Hematopoietic multipotent progenitor cell treated with erythropoietin and hydrocortisone succinate and interleukin-3 and kit ligand, for 17 days (in vitro differentiated cells): ENCODE measurements at places on chromosomes 5 and 9.

DNA sequence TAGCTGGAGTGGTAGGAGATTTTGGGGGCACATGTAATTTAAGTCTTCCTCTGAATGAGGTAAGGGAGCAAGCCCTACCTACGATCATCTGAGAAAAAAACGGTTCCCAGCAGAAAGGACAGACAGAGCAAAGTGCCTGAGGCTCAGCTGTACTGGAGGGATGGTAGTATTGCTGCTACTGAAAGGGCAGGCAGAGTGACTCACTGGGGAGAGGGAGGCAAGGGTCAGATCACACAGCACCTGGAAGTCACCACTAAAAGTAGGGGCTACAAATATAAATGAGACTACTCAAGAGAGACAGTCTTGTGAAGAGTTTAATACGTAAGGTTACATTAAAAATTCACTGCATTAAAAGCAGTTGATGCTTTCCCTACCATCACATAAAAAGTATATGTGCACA lies 75.9 kb downstream of the NFIB start:
- no peak for DNase-seq

DNA sequence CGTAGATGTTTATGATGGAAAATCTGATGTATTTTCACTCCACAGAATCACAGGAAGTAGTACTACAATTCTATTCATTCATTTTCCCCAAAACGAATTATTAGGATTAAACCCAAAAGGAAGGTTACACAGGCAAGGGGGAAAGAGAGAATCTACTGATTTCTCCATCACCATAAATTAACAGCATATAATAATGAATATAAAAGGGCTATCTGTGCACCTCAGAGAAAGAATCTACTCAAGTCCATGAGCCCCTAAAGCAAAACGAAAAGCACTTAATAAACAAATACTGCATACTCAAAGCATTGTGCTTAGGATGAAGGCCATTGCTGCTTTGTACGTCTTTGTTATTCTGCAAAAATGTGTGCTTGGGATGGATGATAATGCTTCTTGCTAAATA lies 740.5 kb upstream of the SEMA6A start:
- no peak for DNase-seq

DNA sequence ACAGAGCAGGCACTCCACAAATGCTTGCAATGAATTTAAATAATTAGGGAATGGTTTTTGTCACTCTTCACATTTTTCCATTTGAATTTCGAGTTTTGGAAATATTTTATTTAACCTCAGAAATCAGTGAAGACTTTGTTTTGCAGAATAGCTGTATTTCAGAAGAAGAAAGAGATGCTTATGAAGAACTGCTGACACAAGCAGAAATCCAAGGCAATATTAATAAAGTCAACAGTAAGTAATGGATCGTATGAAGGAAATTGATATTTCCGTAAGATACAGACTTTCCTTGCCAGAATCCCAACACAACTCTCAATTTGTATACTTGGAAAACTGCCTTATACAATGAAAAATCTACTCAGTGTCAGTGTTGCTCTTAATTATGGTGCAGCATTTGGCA lies 30.5 kb downstream of the F2RL2 start:
- no peak for DNase-seq

DNA sequence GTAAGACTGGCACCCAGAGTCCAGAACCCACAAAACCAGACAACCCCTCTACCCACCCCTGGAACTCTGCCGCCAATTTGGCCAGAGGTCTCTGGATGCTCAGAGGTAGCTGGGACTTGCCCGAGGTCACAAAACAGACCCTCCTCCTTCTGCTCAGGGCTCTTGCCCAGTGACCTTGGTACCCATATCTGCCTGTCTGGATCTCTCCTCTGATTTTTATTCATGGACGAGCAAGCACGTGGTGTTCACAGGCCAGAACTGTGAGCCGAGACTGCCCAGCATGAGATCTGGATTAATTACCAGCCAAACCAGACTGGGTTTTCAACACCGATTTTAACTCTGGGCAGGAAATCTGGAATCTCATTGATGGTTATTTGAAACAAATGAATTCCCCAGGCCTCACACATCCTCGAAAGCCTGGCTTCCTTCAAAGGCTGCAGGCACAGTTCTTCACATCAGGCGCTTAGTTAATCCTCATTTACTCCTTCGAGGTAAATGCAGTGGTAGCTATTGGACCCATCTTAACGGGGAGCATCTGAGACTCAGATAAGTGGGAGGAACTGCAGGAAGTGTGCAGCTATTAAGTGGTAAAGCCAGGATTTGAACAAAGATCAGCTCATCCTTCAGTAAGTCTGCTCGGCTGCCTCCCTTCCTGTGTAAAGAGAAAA lies 21.4 kb downstream of the COL27A1 start:
- no peak for DNase-seq

- no peak for DNase-seq
These were observed at the start of gene LHX6 for GRCh38 chr9:122228568-122229484. LHX6 (minus strand) TSS chr9:122228957; CDS start chr9:122228740, 217 bp downstream.

- peak; percentile 22 for DNase-seq
These were observed 3.0 kb downstream of the TRMO start for GRCh38 chr9:97919217-97919813.

DNA sequence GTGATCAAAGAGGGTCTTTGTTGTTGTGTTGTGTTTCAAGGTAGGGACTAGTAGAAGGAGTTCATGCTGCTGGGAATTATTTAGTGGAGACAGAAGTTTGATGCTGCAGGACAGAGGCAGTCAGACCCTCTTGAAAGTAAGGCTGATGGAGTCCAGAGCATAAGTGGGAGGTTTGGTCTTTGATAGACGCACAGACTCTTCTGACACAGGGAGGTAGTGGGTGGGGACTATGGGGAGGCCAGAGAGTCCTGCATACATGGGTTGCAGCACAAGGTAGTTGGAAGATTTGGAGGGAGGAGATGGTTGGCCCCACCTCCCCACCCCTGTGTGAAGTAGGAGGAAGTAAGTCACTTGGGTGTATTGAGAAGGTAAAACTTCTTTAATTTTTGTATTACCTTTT lies 2.4 kb upstream of the CCDC112 start:
- no peak for DNase-seq

GRCh38 chr5:135041145-135041587 lies 7.1 kb upstream of the PITX1 start:
- no peak for DNase-seq

- DNase-seq, result no peak
These were observed 567.3 kb upstream of the KLF4 start for GRCh38 chr9:108056805-108057386.

GRCh38 chr9:114038724-114039313 lies 39.3 kb downstream of the AMBP start:
- DNase-seq, result no peak

GRCh38 chr9:125996791-125997190 lies 249.6 kb downstream of the PBX3 start:
- DNase-seq, result no peak

GRCh38 chr5:39116344-39117170 lies 42.4 kb upstream of the RICTOR start:
- peak; percentile 9 for DNase-seq

GRCh38 chr9:79312686-79313421 lies 258.9 kb upstream of the TLE4 start:
- DNase-seq, result no peak

DNA sequence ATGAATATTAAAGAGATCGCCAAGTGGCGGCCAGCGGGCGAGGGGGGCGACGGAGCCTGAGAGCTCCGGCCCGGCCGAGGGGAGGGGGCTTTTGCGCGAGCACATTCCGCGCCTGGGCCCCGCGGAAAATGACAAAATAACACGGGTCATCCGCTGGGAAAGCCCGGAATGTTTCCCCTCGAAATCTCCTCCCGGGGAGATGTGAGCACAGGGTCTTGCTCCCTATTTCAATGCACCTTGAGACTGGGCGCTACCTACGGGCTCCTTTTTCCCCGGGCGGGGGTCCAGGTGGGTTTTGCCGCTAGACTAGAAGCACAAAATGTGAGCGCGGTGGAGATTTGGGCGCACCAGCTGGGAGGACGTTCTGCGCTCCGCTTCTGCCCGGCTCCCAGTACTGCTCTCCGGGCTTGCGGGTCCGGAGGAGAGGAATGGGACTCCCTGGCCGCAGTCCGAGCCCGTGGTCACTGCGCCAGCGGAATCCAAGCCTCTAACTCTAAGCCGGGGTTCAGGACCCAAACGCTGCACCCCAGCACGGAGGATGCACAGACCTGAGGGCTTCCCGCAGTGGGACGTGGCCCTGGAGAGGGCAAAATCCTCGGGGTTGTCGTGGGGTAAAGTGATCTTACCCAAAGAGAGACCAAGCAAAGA lies 2.8 kb upstream of the PRDM12 start:
- DNase-seq, result no peak

DNA sequence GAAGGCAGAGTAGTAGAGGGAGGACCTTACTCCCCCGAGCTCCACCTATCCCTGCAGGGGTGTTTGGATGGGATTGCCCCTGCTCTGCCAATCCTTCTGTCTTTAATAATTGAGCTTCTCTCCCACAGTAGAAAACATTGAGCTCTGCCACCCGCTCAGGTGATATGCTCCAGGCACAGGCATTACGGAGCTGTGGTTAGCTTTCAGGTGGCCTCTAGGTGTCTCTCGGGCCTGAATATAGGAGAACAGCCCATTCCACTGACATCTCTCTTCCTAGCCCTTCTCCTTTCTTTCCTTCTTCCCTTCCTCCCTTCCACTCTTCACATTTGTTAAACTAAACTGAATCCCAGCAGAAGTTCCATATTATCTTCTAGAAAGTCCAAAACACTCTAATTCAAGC lies 203.4 kb downstream of the SYK start:
- no peak for DNase-seq

- DNase-seq, result no peak
These were observed 1.2 kb upstream of the PHYHD1 start for GRCh38 chr9:128919402-128920089.

DNA sequence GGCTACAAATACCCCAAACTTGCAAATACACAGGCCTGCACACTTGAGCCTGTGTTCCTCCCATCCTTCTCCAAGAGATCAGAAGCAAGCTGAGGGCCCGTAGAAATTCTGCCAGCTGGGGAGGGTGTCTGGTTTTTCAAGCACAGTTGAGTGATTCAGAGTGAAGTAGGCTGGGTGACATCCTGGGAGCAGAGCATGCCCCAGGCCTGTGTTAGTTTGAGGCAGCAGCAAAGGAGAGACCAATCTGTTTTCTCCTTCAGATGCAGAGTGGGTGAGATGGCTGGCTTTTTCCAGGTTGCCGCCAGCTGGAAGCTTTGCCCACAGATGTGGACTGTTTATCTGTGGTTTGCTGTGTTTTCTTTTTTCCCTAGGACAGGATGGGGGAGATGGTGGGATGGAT lies 63.1 kb downstream of the RCL1 start:
- DNase-seq, result peak; percentile 60

DNA sequence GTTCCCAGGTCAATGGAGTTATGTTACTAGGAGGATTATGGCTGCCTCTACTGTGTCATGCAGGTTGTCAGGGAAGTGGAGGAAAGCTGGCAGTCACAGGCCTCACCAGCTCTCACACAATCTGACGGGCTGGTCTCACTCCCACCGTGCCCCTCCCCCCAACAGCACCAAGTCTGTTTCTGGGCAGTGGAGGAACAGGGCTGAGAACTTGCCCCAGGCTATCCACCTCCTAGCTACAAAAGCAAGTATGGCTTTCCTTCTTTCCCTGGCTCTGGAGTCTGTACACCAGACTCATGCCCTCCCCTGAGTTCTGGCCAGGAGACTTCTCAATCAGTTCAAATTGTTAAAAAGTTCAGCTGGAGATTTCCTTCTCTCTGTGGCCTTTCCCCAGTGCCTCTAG lies 25.7 kb upstream of the RIOK2 start:
- no peak for DNase-seq

- DNase-seq, result no peak
These were observed 31.1 kb downstream of the ERAP1 start for GRCh38 chr5:96776621-96777020.

DNA sequence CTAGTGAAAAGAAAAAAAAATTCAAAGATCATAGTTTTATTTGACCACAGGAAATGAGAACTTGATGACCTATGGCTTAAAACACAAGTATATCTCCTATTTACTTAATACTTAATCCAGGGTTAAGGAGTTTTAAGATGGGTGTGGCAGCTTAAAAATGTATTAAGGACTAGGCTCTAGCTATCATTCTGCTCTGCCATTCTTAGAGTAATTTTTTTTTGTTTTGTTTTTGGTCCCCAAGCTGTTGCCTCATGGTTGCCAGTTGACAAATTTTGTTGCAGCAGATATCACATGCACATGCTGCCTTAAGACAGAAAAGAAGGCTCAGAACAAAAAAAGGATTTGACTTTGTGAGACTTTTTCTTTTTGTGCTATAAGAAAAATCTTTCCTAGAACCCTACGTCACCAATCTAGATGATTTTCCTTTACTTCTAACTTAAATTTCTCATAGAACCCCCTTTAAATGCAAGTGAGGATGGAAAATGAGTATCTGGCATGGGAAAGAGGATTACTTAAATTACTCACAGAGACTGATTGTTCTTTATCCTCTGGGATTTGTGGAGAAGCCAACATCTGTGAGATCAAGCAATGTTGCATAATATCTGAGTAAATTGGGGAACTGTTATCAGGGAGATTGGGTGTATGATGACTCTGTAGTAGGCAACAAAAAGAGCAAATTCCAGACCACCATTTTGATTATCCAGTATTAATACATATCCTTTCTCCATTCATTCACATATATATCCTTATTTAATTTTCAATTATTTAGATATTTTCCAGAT lies 364.7 kb upstream of the CD180 start:
- DNase-seq, result no peak

- peak; percentile 88 for DNase-seq
These were observed at the start of gene TTF1 for GRCh38 chr9:132406554-132407122. TTF1 (minus strand) TSS chr9:132406840; CDS start chr9:132402821, 4,019 bp downstream.

GRCh38 chr9:136860933-136861873 lies 4.9 kb downstream of the EDF1 start:
- no peak for DNase-seq

GRCh38 chr5:143194206-143194605 lies 209.3 kb downstream of the NR3C1 start:
- DNase-seq, result no peak

DNA sequence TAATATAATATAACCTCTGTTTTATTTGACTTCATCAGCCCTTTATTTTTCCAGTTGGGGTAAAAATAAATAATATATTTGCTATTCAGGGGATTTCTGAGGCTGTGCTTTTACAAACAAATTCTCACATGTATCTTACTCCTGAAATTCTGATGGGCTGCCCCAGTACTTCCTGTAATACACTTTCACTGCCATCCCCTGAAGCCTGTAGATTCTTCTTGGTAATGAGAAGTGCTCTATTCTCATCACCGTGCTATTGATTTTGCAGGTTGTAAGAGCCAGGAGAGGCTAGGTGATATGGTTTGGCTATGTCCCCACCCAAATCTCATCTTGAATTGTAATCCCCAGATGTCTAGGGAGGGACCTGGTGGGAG lies 91.9 kb upstream of the CEP78 start:
- DNase-seq, result no peak
